ENCODE measurements at places on chromosomes 12 and 14. TPM values are rescaled to one million over a fixed set of nuclear protein-coding genes. Genes with fewer than 3 reads are reported as not detected.

GRCh38 chr12:19681007-19681406, 241.7 kb downstream of the AEBP2 start:
- no peak for DNase-seq

- DNase-seq = no peak
These were observed 105.1 kb upstream of the DCN start for GRCh38 chr12:91287753-91288152.

DNA sequence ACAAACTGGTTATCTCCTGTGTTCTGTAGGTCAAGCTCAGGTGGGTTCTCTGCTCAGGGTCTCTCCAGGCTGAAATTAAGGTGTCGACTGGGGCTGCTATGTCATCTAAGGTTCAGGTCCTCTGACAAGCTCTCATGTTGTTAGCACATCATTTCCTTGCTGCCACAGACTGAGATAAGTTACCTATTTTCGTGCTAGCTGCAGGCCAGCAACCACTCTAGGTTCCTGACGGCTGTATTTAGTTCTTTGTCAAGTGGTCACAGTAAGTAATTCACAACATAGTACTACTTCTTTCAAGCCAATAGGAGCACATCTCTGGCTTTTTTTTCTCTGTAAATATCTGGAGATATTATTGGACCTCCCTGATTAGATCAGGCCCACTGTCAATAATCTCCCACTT, 169.3 kb upstream of the CAND1 start:
- peak; percentile 29 for DNase-seq

The USP44 gene
- total RNA-seq = 3.8 TPM

The ADGRD1 gene
- total RNA-seq = 0.84 TPM
